ENCODE measurements at places on chromosomes 11 and 22.

DNA sequence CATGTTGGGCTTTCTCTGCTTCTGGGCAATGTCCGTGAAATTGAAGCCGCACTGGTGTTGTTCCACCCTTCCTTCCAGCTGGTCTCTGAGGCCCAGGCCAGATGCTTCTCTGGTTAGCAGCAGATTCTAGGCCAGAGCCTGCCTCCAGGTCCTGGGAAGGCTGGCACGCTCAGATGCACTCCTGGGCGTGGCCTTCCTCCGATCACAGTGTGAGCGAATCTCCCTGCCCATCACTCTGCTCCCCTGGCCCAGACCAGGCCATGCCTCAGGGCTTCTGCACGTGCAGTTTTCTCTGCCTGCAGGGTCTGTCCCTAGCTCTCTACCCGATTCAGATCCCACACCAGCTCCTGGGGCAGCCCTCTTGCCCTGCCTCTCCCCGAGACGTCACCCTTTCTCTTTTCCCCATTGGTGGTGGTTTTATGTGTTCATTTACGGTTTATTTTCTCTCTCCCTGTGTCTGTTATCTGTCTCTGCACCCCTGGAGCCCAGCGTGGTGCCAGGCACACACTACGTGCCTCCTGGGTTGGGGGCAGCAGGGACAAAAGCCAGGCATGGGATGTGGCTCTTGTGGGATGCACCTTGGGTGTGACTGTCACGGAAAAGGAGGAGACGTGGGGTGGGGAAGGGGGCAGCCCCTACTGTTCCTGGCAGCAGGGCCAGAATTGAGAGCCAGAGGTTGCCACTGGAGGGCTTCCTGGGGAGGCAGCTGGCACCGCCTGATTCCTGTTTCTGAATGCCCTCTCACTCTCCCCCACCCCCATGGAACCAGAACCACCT, 66.0 kb downstream of the KCNQ1 start:
- DNase-seq, result no peak

GRCh38 chr11:33895752-33896137, 3.9 kb upstream of the LMO2 start:
- DNase-seq, result no peak

- DNase-seq, result no peak
These were observed 324.4 kb downstream of the BRD1 start for GRCh38 chr22:49503321-49503720.

- no peak for DNase-seq
These were observed 10.4 kb downstream of the CHRDL2 start for GRCh38 chr11:74720596-74721478.

DNA sequence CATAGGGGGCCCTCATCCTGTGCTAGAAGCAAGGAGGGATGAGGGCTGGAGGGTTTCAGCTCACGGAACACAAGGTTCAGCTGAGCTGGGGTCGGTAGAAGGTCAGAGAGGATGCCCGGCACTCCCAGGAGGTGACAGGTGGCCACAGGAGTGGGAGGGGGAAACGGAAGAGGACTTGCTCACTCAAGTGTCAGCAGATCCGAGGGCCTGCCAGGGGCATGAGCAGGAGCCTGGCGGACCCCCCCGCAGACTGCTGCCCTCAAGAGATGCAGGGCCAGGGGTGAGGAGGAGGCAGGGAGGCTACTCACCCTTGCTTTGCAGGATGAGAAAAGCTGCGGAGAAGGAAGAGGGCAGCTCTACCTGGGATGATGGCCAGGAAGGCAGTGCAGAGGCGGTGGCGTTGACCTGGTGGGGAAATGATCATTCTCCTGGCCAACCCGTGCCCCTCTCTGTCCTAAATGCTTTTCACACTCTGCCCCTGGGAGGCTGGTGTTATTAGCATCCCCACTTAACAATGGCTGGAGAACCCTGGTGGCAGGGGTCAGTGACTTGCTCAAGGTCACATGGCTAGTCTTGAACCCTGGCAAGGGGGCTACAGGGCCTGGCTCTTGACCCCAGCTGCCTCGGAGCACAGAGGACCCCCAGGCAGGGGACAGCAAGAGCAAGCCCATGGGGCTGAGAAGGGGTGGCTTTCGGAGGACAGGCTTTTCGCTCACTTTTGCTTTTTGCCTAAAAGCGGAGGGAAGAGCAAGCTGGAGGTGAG, 30.1 kb upstream of the CSNK1E start:
- no peak for DNase-seq

GRCh38 chr11:116364348-116364747, 408.4 kb downstream of the BUD13 start:
- DNase-seq, result no peak

GRCh38 chr11:18615628-18616392, 16.2 kb downstream of the MISFA start:
- DNase-seq, result no peak

- no peak for DNase-seq
These were observed 6.5 kb upstream of the CSTPP1 start for GRCh38 chr11:46930089-46930488.

- DNase-seq, result no peak
These were observed at the start of gene SEC14L3 for GRCh38 chr22:30471616-30472318. Gene SEC14L3, minus strand, starts transcription at chr22:30472017. Its CDS starts 59 bp downstream, at chr22:30471958.

- no peak for DNase-seq
These were observed 8.1 kb downstream of the APOL6 start for GRCh38 chr22:35656284-35656752.

- DNase-seq, result no peak
These were observed 27.4 kb downstream of the APOL1 start for GRCh38 chr22:36280379-36280778.

- no peak for DNase-seq
These were observed 5.2 kb upstream of the SREBF2 start for GRCh38 chr22:41827671-41828070.

DNA sequence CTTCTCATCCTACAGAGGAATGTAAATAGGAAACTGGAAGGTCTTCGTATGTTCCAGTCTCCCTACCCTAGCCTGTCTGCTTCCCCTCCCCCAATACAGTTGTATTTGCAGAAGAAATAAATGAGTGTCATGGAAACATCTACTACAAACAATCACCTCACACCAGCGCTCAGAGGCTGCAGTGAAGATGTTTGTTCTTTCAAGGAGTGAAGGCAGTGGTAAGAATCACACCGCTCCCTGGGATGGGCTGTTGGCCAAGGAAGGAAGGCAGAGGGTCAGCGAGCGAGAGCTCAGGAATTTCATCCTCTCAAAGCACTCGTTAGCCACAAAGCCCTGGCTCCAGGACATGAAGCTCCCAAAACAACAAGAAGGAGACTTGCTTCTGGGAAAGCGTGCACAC, 1.1 kb upstream of the IGSF9B start:
- no peak for DNase-seq

DNA sequence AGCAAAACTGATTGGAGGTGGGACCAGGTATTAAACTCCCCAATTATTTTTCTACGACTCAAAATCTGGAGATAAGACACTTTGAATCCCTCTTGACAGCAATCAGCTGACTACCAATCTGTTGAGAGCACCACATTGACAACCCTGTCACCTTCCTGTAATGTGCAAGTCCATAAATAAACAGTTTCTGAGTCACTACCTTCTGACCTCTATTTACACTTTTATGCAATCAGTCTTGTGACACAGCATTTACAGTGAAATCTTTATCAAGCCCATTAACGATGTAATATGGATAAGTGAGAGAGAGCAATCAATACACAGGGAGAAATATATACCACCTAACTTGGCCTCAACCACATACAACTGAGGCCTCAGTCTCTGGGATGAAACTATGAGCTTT, 283.7 kb upstream of the ANO5 start:
- DNase-seq, result no peak

DNA sequence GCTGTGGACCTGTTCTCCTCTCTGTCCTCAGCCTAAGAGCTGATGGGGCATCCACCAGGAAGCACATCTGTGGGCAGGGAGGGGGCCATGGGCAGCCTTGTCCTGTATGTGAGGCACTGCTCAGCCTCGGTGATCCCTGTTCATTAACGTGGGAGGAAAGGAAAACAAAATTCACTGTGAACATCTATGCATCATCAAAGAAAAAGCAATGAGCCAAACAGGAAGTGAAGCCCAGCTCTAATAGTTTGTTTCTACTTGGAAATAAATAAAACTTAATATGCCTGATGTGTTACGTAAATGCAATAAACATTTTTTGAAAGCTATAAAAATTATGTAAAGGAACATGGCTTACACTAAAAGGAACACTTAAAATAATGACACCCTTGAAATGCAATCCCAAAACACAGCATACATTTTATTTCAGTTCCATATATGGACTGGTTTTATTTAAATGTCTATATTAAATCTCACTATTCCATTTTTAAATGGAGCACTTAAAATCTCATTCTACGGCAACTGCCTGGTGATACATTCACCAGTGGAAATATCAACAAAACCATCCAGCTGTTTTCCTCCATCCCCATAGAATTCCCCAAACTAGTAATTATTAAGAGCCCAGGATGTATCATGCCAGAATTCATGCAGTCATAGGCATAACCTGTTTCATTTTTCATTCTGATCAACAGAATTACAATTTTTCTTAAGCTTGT, 78.3 kb downstream of the ZNF280B start:
- no peak for DNase-seq

DNA sequence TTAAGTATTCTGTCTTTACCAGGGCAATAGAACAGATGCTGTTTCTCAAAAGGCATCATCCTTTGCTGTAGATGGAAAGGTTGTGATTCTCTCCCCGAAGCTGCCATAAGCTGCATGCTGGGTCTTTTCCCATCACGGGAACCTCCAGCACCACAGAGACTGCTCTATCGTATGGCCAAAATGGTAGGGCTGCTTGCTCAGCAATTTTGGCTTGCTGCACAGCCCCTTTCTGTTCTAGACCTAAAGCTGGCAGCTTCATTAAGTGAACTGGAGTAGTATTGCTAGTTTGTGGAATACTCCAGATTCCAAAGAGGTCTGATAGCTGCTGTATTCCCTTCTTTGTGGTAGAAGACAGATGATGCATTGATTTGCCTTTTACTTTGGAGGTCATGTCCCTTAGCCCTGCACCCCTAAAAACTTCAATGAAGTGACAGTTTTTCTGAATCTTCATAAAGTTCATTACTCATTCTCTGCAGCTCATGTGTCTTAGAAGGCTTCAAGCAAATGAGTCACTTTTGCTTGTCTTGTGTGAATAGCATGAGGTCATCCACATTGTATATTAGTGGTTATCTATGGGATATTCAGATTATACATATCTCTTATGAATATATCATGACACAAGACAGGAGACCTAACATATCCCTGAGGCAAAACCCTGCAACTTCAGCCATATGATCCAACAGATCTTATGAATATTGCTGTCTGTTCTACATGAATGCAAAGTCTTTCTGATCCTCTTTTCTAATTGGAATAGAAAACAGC, 245.3 kb downstream of the FAM76B start:
- no peak for DNase-seq

GRCh38 chr11:115700981-115701875, 197.0 kb upstream of the CADM1 start:
- no peak for DNase-seq

DNA sequence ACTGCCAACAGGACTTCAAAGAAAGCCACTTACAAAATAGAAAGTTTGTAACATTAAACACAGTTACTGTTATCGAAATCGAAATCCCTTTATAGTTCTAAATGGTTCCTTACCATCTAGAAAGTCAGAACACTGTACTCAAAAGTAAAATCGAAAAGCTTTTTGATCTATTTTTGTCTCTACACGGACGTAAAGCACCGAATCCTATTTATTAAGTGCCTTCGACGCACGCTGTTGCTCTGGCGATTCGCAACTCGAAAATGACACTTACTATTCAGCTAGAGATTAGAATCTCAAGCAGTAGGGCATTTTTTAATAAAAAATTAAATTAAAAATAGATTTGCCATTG, 78.3 kb downstream of the LARGE1 start:
- no peak for DNase-seq

GRCh38 chr22:45235101-45235777, 5.5 kb downstream of the KIAA0930 start:
- no peak for DNase-seq

DNA sequence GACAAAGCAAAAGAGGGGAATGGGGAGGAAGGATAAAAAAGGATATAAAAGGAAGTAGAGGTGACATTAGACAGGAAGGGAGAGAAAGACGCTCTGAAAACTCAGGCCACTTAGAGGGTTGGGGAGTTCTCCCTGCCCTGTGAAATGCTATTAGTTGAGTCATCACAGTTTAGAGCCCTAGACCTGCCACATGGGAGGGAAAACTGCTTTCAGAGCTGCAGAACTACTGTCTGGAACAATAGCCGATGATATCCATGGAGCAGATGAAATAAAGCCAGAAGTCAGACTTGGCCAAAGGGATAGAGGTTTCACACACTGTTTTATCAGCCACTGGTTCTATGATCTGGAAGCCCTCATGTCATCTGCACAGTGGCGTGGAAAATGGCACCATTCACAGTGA, 157.9 kb downstream of the NCAM1 start:
- DNase-seq, result no peak

DNA sequence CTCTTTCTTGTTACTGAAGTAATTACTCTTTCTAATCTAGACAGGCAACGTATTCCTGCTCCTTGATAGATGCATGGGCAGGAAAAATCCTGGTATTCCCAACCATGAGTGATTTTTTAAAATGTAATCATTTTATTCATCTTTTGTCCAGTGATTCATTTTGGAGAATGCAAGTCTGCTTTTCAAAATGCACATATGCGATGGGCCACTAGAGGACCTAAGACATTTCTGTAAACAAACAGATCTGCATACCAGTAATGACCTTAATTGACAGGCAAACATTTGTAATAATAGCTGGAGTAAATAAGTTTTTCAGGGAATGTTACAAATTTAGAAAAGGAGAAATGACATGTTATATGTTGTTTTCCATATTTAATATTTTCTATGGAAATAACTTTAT, 1167.6 kb downstream of the JRKL start:
- no peak for DNase-seq

DNA sequence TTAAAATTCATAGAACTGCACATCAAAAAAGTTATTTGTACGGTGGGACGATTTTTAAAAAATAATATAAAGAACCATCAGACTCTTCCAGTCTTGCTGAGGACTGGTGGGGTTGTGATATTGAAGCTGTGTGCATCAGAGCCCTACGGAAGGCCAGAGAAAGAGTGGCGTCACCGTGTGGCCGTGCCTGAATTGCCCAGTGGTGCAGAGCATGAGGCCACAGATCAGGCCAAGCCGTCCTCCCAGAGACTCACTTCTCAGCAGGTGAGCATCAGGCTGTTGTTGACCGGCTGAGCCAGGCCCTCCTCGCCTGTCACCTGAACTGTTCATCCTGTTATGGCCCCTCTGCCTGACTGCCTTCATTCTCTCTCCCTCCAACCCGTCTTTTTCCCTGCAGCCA, 1013.9 kb downstream of the TBC1D22A start:
- no peak for DNase-seq

GRCh38 chr11:58900479-58901420, 38.5 kb upstream of the GLYATL1 start:
- no peak for DNase-seq

DNA sequence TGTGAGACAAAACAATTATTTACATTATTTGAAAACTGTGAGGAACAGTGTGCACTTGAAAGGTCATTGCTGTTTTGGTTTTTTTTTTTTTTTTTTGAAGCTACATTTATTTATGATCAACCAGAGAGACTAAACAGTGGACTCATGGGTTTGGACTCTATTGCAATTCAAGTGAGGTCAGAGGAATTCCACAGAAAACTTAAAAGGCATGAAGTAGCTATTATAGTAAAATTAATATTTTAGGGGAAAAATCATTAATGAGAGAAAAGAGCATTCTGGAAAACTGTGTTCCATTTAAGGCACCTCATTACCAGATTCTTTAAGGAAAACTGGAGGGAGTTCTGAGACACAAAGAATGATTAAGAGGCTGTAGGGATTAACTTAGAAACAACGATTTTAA, 102.8 kb downstream of the WNT11 start:
- DNase-seq, result no peak

Measured in stimulated activated CD8-positive, alpha-beta memory T cell treated with anti-CD3 and anti-CD28 coated beads, Interleukin-12 subunit alpha, Interleukin-12 subunit beta, amount 100 ng/mL, for 1 hour (primary cell).